ENCODE measurements at places on chromosomes 3 and 15.

DNA sequence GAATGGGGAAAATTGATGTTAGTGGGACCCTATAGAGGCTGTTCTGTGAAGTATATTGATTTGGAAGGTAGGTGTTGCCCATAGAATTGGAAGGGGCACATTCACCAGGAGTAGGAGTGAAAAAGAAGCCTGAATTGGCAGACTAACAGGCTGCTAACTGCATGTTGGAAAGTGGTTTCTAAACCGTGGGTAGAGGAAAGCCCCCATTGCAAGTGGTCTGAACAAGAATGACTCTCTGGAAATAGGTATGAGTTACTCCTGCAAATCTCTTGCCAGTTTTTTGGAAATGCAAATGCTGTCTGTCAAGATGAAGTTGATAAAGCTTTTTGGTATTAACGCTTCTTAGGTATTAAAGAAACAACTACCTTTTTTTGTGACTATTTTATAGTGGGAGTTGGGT, 3.5 kb downstream of the UBE2E1 start:
- no peak for DNase-seq
- peak overlapping the region; percentile 91 for H3K4me3 ChIP-seq
- peaks cover 55% of the 10 kb centered on the region for H3K4me1 ChIP-seq
- peak overlapping the region; percentile 98 for H3K27ac ChIP-seq

DNA sequence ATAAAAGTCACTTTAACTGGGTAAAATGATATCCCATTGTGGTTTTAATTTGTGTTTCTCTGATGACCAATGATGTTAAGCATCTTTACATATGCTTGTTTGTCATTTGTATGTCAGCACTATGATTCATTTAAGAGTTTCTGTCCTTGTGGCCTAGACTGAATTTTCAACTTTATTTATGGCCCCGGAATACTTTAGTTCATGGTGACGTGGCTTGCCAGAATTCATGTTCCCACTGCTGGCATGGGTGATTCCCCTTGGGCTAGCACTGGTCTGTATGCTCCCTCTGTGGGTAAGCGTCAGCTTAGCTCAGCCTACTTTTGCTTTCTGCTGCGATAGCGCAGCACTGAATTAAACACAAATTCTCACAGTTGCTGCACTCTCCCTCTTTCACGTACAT, 436.3 kb upstream of the SGO1 start:
- H3K4me3 ChIP-seq, result no peak overlapping the region
- H3K27ac ChIP-seq, result no peak overlapping the region
- no peaks in the 10 kb centered on the region for H3K27me3 ChIP-seq
- no peaks in the 10 kb centered on the region for H3K4me1 ChIP-seq
- DNase-seq, result no peak

DNA sequence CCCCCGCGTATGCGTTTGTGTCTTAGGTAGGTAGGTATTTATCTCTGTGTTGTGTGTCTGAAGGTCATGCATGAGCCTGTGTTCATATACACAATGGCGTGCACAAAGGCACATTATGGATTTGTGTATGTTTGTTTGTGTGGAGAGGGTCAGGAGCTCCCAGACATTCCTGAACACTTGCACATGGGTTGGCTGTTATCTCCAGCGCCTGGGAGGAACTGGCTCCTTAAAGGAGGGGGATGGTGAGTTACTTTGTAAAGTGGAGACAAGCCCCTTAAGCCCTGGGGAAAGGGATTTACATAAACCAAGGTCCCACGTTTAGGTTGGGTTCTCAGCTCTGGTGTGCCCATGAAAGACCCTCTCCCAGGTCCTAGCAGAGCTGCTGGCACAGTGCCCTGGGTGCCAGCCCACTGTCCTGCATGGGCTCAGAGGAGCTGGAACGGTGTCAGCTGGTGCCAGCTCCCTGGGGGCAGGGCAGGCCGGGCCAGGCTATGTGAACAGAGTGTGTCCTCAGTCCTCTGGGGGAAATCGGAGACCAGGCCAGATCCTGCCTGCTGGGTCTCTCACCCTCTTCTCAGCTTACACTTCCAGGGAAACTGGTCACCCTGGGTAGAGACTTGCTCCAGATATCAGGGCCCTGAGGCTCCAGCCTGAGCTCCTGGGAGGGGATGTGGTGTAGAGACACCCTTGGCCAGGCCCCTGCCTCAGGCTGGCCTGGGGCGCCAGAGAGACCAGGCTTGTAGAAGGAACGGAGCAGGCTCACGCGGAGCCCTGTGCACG, 25.1 kb downstream of the SNX33 start:
- peaks cover 4% of the 10 kb centered on the region for H3K4me1 ChIP-seq
- H3K4me3 ChIP-seq, result no peak overlapping the region
- DNase-seq, result no peak
- H3K27ac ChIP-seq, result no peak overlapping the region
- H3K36me3 ChIP-seq, result no peaks in the 10 kb centered on the region

DNA sequence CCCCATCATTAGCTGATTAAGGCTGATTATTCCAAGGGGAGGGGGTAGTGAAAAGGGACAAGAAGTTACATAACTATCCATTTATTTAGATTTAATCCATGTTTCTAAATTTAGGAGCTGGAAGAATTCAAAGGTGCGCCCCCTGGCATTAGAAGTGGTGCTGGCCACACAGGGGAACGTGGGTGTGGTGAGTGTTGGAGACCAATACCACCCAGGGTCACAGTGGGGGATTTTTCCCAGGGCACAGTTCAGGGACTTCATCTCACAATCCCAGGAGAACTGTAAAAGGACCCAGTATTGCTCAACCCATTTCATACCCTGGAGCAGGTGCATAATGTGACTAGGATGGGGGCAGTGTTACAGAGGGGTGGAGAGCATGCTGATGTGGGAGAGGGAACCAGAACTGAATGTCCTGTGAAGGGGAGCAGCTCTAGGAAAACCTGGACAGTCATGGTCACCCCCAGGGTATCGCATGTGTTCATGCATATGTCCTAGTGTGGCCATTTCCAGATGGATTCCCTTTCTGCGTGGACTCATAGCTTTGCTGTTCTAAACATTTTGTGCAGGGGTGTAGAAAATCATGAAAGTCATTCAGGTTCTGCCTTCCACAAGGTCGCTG, 110.3 kb downstream of the LSM3 start:
- no peaks in the 10 kb centered on the region for H3K4me1 ChIP-seq
- DNase-seq, result no peak
- H3K27ac ChIP-seq, result no peak overlapping the region
- H3K27me3 ChIP-seq, result no peaks in the 10 kb centered on the region

GRCh38 chr3:73072634-73073033, 11.2 kb downstream of the EBLN2 start:
- no peak overlapping the region for H3K27ac ChIP-seq
- H3K4me1 ChIP-seq, result peaks cover 16% of the 10 kb centered on the region
- no peak overlapping the region for H3K4me3 ChIP-seq
- no peaks in the 10 kb centered on the region for H3K27me3 ChIP-seq
- DNase-seq, result no peak

- H3K27me3 ChIP-seq, result no peaks in the 10 kb centered on the region
- H3K4me1 ChIP-seq, result peaks cover 91% of the 10 kb centered on the region
- peak overlapping the region; percentile 92 for H3K27ac ChIP-seq
- peak overlapping the region; percentile 65 for H3K4me3 ChIP-seq
- H3K36me3 ChIP-seq, result peaks cover 17% of the 10 kb centered on the region
- peak; percentile 91 for DNase-seq
Observed at GRCh38 chr15:101206176-101206591, 45.7 kb downstream of the CHSY1 start.

GRCh38 chr3:189133768-189134167, 38.0 kb upstream of the TPRG1 start:
- peak overlapping the region; percentile 58 for H3K27ac ChIP-seq
- no peak for DNase-seq
- no peaks in the 10 kb centered on the region for H3K27me3 ChIP-seq
- peaks cover 6% of the 10 kb centered on the region for H3K36me3 ChIP-seq

DNA sequence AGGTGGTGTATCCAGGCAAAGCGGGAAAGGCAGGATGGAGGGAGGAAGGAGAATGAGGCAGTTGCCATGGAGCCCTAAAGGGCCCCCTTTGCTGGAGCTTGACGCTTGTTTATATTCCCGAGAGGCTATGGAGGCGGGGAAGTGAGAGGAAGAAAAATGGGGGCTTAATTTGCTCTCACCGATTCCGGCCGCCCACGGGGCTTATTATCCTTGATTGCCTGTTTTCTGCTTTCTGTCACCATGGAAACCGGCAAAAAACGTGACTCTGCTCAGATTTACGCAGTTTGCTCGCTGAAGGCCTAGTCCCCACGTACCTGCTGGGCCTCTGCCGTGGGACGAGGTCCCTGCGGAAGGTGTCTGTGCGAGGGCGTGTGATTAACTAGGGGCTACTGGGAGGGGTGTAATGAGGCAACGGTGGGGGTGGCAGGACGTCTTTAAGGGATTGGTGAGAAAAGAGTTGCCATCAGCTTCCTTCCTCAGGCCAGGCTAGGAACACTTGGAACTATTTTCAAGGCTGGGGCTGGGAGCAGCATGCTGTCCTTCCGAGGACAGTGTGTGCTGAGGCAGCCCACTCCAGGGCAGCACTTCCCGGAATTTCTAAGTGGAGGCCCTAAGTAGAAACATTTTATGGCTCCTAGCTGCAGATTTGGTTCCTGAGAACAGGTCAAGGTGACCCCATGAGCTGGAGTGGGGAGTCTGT, 110.8 kb upstream of the NDN start:
- DNase-seq, result no peak
- no peak overlapping the region for H3K27ac ChIP-seq

GRCh38 chr3:81483046-81483445, 278.4 kb downstream of the GBE1 start:
- DNase-seq, result no peak
- H3K4me3 ChIP-seq, result no peak overlapping the region
- H3K27ac ChIP-seq, result no peak overlapping the region
- no peaks in the 10 kb centered on the region for H3K4me1 ChIP-seq
- no peaks in the 10 kb centered on the region for H3K36me3 ChIP-seq

DNA sequence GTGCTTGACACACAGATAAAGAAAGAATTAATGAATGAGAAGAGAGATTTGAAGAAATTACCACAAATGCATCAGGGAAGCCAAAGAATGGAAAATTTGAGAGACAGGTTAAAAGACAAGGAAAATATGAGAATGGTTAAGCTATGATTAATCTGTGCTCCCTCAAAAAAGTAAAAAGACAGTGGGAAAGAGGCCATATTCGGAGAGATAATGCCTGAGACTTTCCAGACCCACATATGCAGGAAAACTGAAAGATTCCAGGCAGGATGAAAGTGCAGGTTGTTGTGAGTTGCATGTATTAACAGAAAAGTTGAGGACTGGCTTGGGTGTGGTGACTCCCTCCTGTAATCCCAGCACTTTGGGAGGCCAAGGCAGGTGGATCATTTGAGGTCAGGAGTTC, 302.3 kb downstream of the UACA start:
- peaks cover 11% of the 10 kb centered on the region for H3K27me3 ChIP-seq
- peaks cover 10% of the 10 kb centered on the region for H3K4me1 ChIP-seq
- no peaks in the 10 kb centered on the region for H3K36me3 ChIP-seq
- H3K4me3 ChIP-seq, result no peak overlapping the region
- DNase-seq, result no peak
- no peak overlapping the region for H3K27ac ChIP-seq

- no peaks in the 10 kb centered on the region for H3K27me3 ChIP-seq
- no peaks in the 10 kb centered on the region for H3K36me3 ChIP-seq
- H3K4me1 ChIP-seq, result no peaks in the 10 kb centered on the region
- no peak for DNase-seq
- no peak overlapping the region for H3K4me3 ChIP-seq
Observed at GRCh38 chr3:155347901-155348300, 54.4 kb upstream of the STRIT1 start.
